Stimulated activated CD4-positive, alpha-beta T cell treated with anti-CD3 and anti-CD28 coated beads, Interleukin-2, amount 100 ng/mL, for 24 hours (primary cell): ENCODE measurements at places on chromosomes 1 and 21.
A peak's percentile ranks its signal among the peaks of the same experiment; 100 is the strongest.

DNA sequence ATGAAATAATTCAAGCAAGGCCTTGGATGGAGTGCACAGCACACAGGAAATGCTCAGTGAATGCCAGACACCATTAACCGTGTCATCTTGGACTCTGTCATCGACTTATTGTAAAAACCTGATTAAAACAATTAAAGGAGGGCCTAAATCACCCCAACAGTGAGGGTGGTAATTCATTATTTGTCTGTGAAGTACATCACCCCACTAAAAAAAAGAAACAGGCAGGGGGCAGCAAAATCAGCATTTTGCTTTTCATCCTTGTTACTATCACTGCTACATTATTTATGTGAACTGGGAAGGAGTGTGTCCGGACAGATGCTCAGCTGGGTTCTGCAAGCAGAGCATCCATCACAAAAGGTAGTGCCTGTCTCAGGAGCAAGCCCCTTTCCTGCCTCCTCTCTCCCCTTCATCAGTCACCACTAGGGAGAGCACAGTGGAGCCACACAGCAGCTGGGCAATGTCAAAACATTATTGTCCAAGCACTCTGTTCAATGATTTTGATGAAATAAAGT is 98.5 kb downstream of the RERE start:
- no peak for DNase-seq

- no peak for DNase-seq
Measured at GRCh38 chr1:8831340-8831739, 13.9 kb upstream of the RERE start.

- no peak for DNase-seq
Measured at GRCh38 chr1:114015075-114015474, 35.8 kb downstream of the OLFML3 start.

DNA sequence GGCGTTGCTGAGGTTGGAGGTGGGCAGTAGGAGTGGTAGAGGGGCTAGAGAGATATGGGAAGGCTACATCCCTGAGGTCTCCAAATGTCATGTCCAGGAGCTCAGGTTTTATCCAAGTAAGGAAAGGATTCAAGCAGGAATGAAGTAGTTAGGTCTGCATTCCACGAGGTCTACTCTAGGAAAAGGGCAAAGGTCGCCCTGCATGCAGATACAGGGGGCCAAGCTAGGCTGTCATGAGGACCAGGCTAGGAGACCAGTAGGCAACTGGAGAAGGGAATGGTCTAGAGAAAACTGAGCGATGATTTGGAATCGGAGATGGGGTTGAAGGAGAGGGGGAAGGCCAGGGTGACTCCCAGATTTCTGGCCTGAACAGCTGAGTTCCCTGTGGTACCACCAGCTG is 48.7 kb downstream of the IRF2BP2 start:
- no peak for DNase-seq

DNA sequence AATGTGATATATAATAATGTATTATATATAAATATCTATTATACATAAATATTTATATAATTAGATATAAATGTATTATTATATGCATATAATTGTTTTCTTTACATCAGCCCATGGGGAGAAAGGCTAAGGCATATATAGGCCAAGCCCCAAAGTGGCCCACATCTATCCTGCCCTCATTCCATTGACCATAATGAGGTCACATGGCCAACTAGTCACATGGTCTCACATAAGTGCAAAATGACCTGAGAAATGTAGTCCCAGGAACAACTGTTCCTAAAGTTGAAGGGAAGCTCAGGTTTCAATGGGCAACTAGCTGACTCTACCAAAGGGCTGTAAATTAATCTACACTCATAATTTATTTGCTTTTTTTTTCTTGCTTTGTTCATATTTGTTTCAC is 14.5 kb upstream of the CCDC185 start:
- DNase-seq: no peak

GRCh38 chr1:241985787-241986186 is 13.1 kb downstream of the MAP1LC3C start:
- peak; percentile 18 for DNase-seq

DNA sequence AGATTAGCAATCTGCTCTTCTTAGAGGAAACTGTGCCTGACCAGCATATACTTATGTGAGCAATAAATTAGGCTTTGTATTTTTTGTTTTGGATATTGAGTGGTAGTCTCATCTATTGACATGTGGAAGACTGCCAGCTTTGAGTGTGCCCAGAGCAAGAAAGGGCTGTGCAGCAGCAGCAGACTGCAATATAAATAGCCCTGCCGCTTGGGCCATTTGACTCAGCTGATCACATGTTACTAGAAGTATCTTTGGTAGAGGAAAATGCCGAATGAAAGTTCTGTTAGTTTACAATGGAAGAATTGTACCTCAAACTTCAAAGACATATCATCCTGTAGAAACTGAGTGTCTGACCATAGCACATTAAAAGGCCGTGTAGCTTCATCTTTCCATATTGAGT is 9.1 kb upstream of the PSMB2 start:
- no peak for DNase-seq

DNA sequence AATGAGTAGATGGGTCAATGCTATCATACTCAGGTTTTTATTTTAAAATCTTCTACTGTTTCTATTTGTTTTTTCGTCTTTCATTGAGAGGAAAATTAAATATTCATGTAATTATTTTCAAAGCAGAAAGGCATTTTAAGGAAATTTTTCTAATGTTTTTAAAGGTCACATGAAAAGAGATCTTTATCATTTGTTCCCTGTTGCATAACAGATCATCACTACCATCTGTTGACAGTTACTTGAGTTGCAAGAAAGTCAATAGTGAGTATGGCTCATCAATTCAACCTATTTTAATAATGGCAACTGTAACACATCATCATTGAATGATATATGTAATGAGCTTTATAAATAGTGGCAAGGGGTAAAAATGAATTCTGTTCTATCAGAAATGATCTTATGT is 369.7 kb downstream of the DPYD start:
- DNase-seq: no peak

- DNase-seq: no peak
Measured at GRCh38 chr1:153552335-153552734, 3.3 kb upstream of the S100A3 start.

DNA sequence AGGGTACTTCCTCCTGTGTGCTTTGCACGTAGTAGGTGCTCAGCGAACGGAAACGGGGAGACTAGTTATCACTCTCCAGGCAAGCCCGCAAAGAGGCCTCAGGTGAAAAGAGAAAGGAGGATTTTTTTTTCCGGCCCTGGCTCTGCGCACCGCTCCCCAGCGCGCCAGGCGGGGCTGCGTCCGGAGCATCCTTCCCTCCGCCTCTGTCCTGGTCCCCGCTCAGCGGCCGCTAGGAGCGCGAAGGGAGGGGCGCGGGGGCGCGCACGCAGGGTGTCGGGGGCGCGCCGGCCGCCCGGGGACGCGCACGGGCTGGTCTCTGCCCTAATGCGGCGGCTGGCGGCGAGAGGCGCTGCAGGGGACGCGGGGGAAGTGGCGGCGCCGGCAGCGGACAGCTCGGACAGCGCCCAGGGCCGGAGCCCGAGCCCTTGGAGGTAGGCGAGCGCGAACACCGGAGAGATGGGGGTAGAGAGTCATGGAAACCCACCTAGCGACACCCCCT is 42.3 kb upstream of the NFASC start:
- peak; percentile 45 for DNase-seq

DNA sequence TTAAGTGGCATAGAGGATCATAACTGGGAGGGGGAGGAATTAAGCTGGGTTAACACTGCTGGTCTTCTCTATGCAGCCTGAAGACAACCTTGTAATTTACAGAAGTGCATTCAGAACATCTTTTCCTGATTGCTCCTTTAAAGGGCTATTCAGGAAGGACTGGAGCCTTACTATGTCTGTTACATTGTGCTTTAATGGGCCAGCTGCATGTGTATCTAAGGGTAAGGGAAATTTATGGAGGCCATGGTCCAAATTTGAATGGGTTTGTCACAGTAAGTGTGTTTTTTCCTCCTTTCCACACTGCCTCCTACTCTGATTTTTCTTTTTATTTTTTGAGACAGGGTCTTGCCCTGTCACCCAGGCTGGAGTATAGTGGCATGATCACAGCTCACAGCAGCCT is 19.6 kb downstream of the C1orf21 start:
- no peak for DNase-seq

- no peak for DNase-seq
Measured at GRCh38 chr1:32447469-32448185, 17.2 kb upstream of the ZBTB8B start.

DNA sequence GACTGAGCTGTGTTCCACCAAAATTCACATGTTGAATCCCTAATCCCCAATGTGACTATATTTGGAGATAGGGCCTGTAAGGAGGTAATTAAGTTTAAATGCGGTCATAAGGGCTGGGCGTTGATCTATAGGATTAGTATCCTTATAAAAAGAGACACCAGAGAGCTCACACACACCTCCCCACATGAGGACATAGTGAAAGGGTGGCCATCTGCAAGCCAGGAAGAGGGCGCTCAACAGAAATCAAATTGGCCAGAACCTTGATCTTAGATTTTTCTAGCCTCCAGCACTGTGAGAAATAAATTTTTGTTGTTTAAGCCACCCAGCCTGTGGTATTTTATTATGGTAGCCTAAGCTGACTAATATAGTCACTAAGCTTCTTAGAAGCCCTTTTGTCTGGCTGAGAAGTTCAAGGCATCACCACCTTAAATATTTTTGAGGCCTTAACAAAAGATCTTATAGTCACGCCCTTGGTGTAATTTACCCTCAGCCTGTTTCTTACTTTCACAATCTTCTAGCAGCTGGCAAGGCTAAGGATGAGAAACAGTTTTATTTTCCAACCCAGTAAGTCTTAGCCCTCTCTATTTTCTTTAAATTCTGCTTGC is 28.8 kb downstream of the GORAB start:
- no peak for DNase-seq

DNA sequence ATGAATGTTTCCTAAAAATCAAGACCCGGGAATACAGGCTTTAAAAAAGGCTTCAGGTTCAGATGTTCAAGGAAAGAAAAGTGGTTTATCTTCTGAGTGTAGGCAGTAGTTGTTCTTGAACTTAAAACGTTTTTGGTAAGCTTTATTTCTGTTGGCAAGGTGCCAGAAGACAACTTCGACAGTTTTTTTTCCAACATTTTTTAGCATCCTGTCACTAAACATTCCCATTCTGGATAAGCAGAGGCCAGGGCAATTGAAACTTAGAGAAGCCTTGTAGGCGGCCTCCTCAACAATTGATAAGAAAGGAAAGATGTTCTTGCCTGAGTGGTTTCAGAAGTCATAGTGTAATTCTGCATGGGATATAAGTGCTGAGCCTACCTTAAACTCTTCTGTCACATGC is 66.7 kb downstream of the PATJ start:
- DNase-seq: no peak

DNA sequence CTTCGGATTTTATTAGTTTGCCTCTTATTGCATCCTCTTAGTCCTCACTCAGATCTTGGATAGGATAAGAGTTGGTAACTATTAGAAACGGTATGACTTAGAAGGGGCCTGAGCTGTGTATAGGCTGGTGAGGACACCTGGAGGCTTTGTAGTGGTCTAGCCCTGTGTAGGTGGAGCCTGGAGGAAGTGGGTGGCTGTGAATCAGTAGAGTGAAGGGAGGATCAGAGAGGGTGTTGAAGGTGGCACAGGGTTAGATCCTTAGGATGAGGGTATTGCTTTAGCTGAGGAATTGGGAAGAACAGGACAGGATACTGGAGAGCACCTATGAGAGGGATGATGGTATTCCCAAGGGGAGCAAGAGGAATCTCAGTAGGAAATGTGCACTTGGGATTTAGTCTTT is 5.7 kb downstream of the VANGL1 start:
- no peak for DNase-seq

DNA sequence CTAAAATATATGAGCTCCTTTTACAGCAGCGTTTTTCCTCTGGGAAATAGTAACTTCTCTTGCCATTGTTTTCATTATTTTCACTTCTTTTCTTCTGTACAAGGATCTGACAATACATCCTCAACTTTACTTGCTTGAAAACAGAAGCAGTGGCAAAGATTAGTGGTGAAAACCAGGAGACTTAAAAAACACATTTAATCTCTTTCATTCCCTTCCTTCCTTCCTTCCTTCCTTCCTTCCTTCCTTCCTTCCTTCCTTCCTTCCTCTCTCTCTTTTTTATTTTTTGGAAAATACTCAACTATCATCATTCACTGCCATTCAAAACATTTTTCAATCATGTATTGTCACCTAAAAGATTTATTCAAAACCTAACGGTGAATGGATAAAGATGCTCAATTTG is 1411.4 kb downstream of the NCAM2 start:
- no peak for DNase-seq

- no peak for DNase-seq
Measured at GRCh38 chr1:8794605-8795004, 22.8 kb downstream of the RERE start.

- DNase-seq: no peak
Measured at GRCh38 chr1:85822696-85823095, 114.5 kb upstream of the ZNHIT6 start.

GRCh38 chr21:14325595-14325994 is 57.4 kb downstream of the HSPA13 start:
- DNase-seq: no peak

GRCh38 chr1:157487504-157487903 is 64.8 kb downstream of the FCRL5 start:
- no peak for DNase-seq

- no peak for DNase-seq
Measured at GRCh38 chr1:115980998-115981993, 5.0 kb downstream of the SLC22A15 start.

GRCh38 chr1:74729741-74730478 is 2.9 kb downstream of the CRYZ start:
- no peak for DNase-seq

DNA sequence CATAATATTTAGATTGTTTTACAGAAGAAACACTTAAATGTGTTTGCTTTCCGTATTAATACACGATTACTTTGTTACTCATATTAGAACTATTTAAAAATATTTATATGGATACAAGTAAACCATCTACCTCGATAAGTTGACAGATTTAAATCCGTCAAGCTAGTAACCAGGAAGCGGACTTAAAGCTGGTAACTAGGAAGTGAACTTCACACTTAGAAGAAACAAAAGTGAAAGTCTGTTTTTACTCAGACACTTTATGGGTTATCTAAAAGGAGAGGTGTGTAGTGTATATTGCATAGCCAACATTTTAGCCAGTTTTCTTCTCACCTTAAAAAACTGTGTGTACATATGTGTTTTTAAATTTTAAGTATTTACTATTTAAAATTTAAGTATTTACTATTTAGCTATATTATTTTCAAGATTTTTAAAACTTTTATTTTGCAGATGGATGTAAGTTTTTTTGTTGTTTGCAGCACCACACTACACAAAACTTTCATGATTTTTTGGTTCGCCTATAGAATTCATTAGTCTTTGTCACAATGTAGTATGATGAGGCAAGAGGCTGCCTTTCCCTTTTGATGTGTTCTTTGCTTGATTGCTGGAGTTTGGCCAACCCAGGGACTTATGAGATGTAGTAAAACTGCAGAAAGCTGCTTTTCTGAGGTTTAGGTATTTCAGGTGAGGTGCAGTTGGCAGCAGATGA is 2.7 kb downstream of the USP25 start:
- no peak for DNase-seq

DNA sequence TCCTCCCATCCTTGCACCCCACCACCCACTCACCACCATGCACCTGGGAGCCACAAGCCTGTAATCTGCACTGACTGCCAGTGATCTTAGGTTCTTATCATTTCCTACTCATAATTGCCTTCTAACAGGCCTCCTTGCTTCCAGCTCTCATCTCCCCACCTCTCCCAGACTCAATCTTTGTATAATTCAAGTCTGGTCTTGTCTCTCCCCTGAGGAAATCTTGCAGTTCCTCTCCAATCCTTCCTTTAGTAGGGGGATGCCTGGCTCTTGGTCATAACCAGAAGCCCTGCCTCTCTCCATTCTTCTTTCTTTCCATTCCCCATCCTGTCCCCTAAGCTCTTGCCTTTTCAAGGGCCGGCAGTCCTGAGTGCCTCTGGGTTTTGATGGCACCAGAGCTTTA is 27.8 kb downstream of the PIGM start:
- no peak for DNase-seq
